ENCODE measurements at places on chromosomes 1 and 21.

- DNase-seq = no peak
Observed at GRCh38 chr1:183188240-183188639, 2.2 kb downstream of the LAMC2 start.

DNA sequence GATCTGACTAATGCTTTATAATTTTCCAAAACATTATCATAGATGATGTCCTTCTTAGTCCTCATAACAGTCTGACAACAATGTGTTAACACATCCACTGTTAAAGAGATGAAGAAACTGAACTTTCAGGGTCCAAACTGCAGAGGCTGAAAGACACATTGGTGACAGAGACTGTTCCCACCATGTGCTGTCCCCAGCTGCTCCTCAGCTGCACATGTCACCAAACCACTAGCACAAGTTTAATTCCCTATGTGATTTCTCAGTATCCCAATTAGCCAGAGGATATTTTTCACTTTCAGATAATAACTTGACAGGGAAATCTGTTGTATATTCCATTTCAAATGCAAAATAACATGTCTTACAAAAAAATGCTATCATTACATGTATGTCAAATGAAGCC is 24.6 kb downstream of the LAMC2 start:
- no peak for DNase-seq

GRCh38 chr21:38668541-38668940 is 137.2 kb upstream of the ETS2 start:
- no peak for DNase-seq

GRCh38 chr1:27102707-27103468 is 52.0 kb downstream of the SLC9A1 start:
- DNase-seq = peak; percentile 62

DNA sequence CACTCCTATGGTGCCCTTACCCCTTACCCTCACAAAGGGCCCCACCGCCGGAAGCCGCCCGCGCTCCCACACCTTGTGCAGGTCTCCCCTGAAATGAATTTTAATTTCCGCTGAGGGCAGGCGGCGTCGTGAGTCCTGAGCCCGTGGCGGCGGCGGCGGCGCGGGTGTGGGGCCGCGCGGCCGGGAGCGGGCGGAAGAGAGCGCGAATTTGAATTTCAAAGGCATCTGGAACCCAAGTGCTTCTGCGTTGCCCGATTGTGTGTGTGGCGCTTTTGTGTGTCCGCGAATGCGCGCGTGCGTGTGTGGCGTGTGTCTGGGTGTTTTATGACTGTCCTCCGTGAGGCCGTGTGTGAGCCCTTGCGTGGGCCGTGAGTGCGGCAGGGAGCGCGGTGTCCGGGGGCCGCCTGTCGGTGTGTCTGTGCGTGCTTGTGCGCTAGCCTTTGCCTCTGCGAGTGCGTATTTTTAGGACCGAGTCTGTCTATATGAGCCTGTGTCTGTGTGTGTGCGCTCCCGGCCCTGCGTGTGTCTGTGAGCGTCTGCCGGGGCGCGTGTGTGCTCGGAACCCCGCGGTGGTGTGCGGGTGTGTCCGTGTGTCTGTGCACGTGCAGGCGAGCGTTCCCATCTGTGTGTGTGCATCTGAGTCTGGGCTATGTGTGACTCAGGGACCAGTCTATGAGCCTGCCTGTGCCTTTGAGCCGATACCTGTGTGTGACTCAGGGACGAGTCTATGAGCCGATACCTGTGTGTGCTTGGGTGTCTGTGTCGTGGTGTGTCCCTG is 7.9 kb upstream of the ADGRB2 start:
- DNase-seq = no peak

- no peak for DNase-seq
Observed at GRCh38 chr1:196409586-196409985, 198.7 kb downstream of the KCNT2 start.

DNA sequence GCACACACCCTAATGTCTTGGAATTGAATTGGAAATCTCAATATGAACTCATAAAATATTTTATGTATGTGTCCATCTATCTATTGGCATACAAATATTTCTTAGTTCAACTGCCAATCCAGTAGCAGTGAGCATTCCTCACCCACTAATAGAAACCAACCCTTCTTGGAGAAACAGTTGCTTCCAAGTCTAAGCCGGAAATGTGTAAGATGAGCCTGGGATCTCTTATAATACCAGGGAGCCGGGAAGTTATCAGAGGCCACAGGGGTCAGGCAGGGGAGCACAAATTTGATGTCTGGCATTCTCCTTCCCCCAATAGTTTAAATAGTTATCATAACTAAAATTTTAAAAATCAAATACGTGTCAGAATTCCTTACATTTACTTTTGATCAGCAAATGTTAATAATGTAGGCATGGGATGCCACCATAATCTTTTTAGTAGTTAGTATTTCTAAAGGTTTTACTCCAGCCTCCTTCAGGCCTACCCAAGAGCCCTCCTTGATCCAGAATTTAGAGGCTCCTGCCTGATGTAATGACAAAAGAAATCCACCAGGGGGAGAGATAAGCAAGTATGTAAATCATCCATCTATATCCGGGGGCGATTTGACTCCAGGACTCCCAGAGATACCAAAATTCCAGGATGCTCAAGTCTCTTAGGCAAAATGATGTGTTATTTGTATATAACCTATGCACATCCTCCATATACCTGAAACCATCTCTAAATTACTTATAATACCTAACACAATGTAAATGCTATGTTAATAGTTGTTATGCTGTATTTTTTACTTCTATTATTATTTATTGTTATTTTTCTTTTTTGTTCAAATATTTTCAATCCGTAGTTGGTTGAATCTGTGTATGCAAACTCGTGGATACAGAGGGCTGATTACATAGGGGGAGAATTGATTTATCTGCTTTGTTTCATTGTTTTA is 218.7 kb upstream of the COA6 start:
- no peak for DNase-seq

DNA sequence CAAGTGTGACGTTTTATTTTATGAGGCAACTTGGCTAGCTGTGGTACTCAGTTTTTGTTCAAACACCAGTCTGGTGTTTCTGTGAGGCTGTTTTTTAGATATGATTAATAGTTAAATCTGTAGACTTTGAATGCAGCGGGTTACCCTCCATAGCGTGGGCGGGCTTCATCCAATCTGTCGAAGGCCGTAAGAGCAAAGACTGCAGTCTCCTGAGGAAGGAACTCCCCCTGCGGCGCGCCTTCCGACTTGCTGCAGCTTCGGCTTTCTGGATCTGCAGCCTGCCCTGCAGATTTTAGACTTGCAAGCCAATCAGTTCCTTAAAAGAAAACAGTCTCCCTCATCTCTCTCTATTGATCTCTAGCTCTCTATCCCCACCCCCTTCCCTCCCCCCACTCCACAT is 4.2 kb upstream of the ZNF496 start:
- no peak for DNase-seq

GRCh38 chr1:94713472-94714141 is 106.5 kb upstream of the SLC44A3 start:
- no peak for DNase-seq

- no peak for DNase-seq
Observed at GRCh38 chr1:239263801-239264200, 122.6 kb upstream of the CHRM3 start.

- no peak for DNase-seq
Observed at GRCh38 chr1:186865857-186866256, 37.1 kb downstream of the PLA2G4A start.

GRCh38 chr21:44701541-44701940 is 4.6 kb downstream of the KRTAP10-12 start:
- no peak for DNase-seq

GRCh38 chr21:40623528-40623927 is 223.4 kb downstream of the DSCAM start:
- DNase-seq = no peak

GRCh38 chr1:19622204-19622603 is 21.9 kb upstream of the NBL1 start:
- DNase-seq = no peak

GRCh38 chr1:223486366-223486765 is 93.2 kb downstream of the CCDC185 start:
- DNase-seq = no peak

DNA sequence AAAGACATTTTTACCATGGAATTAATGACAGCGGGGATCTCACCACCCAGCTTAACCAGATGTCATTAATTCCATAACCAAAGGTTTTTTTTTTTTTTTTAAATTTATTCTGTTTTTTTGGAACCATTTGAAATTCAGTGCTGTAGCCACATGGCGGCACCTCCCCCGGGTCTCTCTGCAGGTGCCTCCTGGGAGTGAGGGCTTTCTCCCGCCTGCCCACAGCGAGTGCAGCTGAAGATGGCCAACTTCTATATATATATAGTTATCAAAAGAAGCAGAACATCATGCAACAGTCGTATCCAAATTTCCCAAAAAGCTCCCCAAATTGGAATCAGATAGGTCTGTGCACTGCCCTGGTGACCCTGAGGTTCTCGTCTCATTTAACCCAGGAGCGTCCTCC is 3.6 kb downstream of the KRTAP10-8 start:
- DNase-seq = no peak

GRCh38 chr1:43434256-43434655 is 19.5 kb downstream of the HYI start:
- no peak for DNase-seq

- DNase-seq = no peak
Observed at GRCh38 chr1:182552527-182552926, 36.5 kb downstream of the RNASEL start.
